ENCODE measurements at places on chromosomes 4 and X.

DNA sequence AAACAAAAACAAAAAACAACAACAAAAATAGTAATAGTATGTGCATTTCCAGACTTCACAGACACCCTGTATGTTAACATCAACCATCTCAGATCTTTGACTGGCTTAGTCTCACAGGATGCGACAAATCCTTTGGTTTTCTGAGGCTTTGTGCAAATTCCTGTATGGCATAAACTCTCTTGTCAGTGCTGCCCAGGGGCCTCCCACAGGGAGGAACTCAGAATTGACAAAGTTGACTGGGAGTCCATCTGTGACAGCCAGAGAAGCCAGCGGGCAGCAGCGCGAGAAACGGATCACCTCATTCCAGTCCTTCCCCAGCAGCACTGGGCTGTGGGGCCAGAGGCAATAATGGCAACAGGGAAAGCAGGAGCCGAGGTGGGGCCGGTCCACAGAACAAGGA lies 19.1 kb upstream of the DDX3X start:
- no peak for DNase-seq

GRCh38 chr4:148573296-148573695 lies 131.1 kb upstream of the NR3C2 start:
- no peak for DNase-seq

DNA sequence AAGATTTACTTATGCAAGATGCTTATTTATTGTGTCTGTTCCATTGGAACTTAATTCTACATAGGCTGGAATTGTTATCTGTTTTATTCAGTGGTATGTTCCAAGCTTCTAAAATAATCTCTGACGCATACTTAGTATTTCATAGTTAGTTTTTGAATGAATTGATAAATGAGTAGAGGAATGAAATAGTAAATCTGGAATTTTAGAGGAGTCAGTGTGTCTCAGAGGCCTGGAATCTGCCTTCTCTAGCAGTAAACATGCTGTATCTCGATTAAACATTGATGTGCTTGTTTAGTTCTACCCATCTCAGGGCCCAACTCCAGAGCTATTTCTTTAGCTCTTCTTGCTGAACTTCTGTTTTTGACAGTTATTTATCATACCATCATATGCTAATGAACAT lies 154.2 kb upstream of the MAGEC2 start:
- no peak for DNase-seq

DNA sequence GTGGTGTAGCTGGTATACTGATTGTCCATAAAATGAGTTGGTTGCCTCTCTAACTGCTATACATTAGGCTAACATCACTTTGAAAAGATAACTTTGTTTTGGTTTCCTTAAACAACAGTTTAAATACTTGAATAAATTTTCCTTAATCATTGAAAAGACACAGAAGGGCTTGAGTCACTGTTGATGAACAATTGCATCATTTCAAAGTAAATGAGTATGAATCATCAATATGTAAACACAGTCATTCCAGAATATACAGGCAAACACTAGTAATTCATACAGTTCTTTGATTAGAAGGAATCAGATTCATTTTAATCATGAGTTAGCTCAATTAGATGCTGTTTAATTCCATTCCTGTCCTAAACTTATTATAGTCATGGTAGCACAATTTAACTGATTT lies 160.6 kb downstream of the AFF2 start:
- DNase-seq, result no peak

DNA sequence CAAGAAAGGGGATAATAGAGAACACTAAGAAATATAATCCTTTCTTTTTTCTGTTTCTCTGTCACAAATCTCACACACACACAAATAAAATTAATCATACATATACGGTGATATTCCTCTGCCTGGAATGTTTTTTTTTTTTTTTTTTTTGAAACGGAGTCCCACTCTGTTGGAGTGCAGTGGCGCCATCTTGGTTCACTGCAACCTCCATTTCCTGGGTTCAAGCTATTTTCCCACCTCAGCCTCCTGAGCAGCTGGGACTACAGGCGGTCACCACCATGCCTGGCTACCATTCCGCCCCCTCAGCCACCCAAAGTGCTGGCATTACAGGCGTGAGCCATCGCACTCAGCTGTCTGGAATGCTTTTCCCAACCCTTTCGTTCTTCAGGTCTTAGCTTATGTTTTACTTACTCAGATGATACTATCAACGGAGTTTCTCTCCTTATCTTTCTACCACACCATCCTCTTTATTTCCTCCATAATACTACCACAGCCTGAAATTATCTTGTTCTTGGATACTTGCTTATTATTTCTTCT lies 69.3 kb downstream of the ANKRD17 start:
- no peak for DNase-seq

GRCh38 chrX:50747471-50747900 lies 66.5 kb downstream of the SHROOM4 start:
- DNase-seq, result no peak

GRCh38 chr4:8234715-8235114 lies 34.8 kb upstream of the HTRA3 start:
- no peak for DNase-seq

DNA sequence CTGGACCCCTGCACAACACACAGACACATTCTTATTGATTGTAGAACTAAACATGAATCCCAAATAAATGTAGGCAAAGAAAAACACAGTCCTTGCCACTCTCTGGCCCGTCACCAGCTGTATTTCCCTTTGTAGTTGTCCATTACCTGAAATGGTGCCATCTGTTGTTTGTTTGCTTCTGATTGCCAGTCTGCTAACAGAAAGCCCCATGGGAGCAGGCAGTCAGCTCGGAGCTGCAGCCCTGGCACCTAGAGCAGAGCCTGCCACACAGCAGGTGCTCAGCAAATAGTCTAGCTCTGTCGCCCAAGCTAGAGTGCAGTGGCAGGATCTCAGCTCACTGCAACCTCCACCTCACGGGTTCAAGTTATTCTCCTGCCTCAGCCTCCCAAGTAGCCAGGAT lies 28.9 kb downstream of the CPLX1 start:
- DNase-seq, result no peak

DNA sequence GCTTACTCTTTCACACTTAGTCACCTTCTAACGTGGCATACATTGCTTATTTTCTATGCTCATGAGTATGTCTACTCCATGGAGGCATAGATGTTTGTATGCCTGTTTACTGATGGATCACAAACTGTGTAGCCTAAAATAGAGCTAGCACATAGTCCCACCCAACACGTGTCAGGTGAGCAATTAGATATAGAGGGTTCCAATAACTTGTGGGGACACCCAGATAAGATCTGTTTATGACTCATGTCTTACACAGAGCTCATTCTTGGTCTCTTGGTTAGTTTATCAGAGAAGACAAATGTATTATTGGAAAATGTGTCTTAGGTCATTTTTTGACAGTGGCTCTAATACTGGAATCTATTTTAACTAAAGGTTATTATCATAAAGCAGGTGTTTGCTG lies 6.8 kb downstream of the ZFP42 start:
- DNase-seq, result no peak

- no peak for DNase-seq
Observed at GRCh38 chr4:186227744-186228513, 622 bp downstream of the KLKB1 start.

- no peak for DNase-seq
Observed at GRCh38 chrX:53087388-53087831, 5.2 kb downstream of the TSPYL2 start.

DNA sequence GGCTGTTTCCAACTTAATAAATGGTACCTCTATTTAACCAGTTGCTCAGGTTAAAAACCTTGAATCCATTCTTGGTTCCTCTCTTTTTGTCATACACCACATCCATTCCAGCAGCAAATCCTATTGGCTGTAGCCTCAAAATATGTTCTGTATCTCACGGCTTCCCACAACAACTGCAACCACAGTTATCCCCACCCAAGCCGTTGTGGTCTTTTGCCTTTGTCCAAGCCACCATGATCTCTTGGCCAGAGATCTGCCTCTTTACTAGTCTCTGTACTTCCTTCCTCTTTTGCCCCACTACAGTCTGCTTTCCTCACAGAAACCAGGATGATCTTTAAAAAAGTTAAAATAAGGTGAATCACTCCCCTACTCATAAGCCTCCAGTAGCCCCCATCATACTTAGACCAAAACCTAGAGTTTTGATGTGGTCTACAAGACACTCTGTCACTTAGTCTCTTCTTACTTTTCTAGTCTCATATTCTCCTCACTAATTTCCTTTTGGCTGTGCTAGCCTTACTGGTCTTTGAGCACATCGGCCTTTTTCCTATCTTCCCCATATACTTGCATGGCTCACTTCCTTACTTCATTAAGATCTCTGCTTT lies 10.3 kb downstream of the MAOA start:
- no peak for DNase-seq

DNA sequence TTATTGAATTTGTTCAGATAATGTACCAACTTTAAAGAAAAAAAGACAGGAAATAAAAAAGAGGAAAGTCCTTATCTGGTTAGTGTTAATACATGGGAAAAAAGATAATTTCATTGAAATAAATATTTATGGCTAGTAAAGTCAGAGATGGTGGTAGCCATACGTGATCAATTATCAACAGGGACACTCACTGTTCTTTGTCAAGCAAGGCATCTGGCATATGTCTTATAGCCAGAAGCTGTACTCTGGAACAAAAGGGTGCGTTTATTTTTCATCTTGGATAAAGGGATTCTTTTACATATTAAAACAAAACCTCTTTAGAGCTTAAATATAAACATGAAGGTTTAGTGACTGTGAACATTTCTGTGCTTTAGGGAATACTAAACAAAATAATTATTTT lies 26.7 kb downstream of the HDX start:
- no peak for DNase-seq

GRCh38 chr4:26468283-26468949 lies 21.9 kb downstream of the CCKAR start:
- no peak for DNase-seq

Measured in activated CD8-positive, alpha-beta memory T cell treated with anti-CD3 and anti-CD28 coated beads for 1 hour (primary cell).